NCI-H2081 (cell line): ENCODE measurements at places on chromosomes 11 and 22.

DNA sequence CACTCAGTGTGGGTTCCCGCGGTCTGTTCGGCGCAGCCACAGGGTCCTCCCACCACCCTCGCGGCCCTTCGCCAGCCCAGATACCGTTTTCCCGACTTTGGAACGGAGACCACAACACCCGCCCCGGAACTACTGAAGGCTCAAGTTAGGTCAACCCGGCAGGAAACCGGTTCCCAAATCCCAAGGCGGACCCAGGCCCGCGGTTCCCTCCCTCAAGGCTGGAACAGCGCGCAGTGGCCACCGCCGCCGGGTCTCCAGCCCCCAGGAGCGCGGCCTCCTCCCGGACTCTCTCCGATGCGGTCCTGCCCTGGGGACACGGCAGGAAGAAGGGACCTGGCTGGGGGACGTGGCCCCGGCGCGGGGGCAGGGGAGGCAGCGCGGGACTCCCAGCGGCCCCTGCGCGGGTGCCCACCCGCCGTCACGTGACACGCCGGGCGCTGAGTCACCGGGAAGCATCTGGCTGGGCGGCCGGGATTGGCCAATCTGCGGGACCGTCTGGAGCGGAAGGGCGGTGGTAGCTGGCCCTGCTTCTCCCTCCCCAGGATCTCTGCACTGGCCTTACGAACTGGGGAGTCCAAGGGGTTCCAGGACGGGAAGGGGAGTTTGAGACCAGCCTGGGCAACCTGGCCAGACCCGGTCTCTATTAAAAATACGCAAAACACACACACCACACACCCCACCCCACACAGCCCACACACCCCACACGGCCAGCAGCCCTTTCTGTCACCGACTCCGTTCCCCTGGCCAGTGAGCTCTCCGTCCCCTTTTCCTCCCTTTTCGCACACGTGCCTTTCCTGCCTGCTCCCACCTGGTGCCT lies 21.5 kb upstream of the MALAT1 start:
- peak; percentile 90 for DNase-seq

DNA sequence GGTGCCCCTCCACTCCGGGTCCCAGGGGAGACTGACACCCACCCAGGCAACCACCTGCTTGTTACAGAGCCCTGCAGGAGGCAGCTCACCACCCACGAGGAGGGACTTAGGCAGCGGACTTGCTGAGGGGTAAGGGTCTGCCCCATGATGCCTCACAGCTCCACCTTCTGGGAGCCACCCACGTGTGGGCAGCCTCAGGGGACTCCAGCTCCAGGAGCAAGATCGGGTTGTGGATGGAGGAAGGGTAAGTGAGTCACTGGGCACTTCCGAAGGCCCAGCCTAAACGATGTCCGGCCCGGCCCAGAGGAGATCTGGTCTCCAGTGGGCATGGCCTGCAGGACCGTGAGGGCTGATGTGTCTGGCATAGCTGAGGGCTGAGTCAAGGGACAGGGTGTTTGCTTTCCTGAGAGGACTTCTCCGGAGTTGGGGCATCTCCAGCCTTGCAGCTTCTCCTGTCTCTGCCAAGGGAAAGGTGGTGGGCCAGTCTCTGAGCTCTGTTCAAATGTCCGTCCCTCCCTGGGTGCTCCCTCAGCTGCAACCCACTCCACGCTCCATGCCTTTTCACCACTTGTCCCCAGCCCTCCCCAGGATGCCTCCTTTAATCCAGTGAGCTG lies 32.3 kb upstream of the P2RY2 start:
- no peak for DNase-seq

GRCh38 chr11:134745456-134745855 lies 333.4 kb upstream of the B3GAT1 start:
- DNase-seq: no peak

DNA sequence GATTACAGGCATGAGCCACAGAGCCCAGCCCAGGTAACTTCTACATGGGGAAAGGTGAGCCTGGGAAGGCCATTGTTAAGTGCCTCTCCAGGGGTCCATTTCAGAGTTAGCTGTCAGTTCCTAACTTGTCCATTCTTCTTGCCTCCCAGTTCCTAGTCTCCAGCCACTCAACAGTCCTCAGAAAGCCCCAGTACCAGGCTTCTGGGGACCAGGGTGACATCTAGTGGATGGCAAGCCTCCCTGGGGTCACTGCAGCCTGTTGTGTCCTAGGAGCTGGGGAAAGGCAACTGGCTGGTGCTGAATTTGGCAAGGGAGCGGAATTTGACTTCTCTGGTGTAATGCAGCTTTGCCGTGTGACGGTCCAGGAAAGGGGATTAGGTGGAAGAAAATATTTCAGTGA lies 2.1 kb downstream of the LGALS12 start:
- DNase-seq: no peak

DNA sequence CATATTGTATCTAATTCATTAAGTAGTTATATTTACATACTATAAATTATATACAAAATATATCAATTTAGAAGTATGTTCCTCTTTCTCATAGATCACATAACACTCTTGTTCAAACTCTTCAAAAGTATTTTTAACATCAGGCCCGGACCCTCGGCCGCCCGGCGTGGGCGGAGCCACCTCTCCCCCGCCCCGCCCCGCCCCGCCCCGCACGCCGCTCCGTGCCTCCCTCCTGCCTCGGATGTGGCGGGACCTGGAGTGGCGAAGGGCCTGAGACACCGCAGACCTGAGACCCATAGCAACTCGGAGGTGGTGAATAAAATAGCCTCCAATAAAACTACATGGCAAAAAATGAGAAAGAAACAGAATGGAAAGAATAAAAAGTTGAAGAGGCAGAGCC lies 105.9 kb upstream of the BDNF start:
- DNase-seq: no peak

- DNase-seq: no peak
Observed at GRCh38 chr11:35589281-35589680, 29.0 kb upstream of the FJX1 start.
